CD4-positive, alpha-beta T cell treated with Interleukin-10 for 1 hour (primary cell): ENCODE measurements at places on chromosomes 4 and X.
A peak's percentile ranks its signal among the peaks of the same experiment; 100 is the strongest.

DNA sequence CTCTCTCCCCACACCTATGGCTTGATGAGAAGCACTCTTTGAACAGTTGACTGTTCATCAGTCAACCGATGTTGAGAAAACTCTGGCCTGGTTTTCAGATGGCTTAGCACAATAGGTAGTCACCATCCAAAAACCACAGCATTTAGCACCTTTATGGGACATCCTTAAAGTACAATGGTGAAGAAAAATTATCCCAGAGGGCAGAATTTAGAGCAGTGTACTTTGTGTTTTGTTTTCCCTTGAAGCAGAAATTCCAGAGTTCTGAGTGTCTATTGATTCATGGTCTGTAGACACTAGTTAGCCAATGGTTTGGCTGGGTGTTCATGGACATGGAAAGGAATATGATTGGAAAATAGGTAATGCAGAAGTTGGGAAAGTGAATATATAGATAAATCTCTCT lies 487.0 kb downstream of the PDHA2 start:
- no peak for DNase-seq

GRCh38 chr4:128221586-128221985 lies 66.0 kb downstream of the PGRMC2 start:
- DNase-seq, result no peak

- no peak for DNase-seq
Observed at GRCh38 chr4:186485561-186486062, 69.8 kb downstream of the MTNR1A start.

DNA sequence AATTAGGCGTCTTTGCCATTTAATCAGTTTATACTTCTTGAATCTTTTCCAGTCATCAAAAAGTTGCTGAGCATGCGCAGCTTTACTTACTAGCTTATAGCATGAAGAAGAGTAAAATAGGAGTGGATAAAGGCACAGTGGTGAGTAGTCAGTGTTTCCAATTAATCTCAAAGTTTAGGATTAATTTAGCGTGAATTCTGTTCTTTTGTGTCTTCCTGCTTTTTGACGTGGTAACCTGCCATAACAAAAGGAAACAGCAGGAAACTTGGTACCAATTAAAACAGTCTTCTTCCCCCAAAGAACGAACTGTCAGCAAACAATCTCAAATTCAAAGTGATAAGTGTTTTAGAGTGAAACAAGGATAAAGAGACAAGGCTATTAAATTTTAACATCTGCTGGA lies 61.9 kb downstream of the TET2 start:
- DNase-seq, result no peak

- no peak for DNase-seq
Observed at GRCh38 chr4:56705966-56706365, 24.9 kb upstream of the HOPX start.

GRCh38 chr4:5114950-5115349 lies 63.7 kb downstream of the STK32B start:
- DNase-seq, result no peak

DNA sequence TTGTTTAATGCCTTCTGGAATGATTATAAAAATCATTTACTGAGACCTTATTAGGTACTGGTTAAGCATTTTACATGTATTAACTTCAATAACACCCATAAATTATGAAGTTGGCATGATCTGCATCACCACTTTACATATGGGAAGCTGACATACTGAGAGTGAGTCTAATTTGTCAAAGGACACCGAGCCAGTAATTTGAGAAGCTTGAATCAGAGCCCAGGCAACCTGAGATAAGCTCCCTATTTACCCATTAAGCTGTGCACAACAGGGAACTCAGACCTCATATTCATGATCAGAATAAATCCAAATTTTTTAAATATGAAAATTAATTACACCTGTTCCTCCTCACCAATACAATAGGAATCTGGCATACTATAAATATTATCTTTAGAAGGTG lies 247.9 kb upstream of the EPHA5 start:
- no peak for DNase-seq

DNA sequence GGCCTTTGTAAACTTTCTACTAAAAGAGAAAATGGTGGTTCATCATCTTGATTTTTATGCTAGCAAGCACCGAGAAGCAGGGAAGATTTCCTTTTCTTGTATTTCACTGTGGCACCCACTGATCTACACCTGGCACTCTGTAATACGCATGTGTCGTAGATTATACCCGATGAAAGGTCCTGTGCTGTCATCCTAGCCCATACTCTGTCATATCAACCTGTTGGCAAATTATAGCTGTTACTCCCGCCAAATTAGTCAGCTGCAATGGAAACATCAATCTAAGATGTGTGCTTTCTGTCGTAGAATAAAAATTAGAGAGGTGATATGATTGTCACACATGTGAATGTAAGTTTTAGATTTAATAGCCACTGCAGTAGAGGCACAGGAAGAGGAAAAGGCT lies 263.4 kb upstream of the PITX2 start:
- no peak for DNase-seq

- DNase-seq, result no peak
Observed at GRCh38 chr4:52643785-52644244, 15.3 kb downstream of the USP46 start.

GRCh38 chrX:70022616-70023015 lies 27.1 kb downstream of the AWAT2 start:
- DNase-seq, result no peak

GRCh38 chr4:26859762-26860156 lies 882 bp upstream of the STIM2 start:
- DNase-seq, result no peak

- no peak for DNase-seq
Observed at GRCh38 chr4:86091201-86091600, 268.7 kb downstream of the MAPK10 start.

DNA sequence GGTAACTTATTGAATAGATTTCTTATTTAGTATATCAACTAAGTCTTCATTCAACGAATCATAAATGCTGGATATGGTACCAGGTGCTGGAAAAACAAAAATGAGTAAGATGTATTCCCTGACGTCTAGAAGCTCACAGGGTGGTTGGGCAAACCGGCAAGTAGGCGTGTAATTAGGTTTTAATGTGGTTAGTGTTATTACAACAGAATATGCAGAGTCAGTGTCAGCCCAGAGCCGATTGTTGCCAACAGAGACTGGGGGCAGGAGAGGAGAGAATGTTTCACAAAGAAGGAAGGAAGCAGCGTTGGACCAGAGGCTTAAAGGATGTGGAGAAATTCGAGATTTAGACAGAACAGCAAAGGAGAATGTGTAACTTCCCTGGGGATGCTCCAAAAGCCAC lies 111.7 kb downstream of the TENM3 start:
- no peak for DNase-seq

- no peak for DNase-seq
Observed at GRCh38 chrX:81996166-81996565, 794.3 kb downstream of the SH3BGRL start.

GRCh38 chr4:20678400-20678799 lies 21.9 kb upstream of the PACRGL start:
- no peak for DNase-seq

GRCh38 chr4:124862261-124862660 lies 149.7 kb upstream of the ANKRD50 start:
- no peak for DNase-seq

GRCh38 chr4:168506014-168506413 lies 9.2 kb downstream of the PALLD start:
- DNase-seq, result no peak

DNA sequence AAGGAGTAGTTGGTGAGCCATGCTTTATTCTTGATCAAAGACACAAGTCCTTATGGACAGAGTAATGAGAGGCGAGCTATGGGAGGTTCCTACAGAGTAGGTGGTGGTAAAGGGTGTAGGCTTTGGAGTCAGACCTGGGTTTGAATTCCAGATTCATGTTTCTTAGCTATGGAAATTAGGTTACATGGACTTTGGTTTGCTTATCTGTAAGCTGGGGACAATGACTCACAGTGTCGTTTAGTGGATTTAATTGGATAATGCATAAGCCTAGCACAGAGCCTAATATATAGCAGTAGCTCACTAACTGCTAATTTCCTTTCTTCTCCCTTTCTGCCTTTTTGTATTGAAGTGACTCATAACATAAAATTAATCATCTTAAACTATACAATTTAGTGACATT lies 5.0 kb upstream of the TRPC5 start:
- no peak for DNase-seq

DNA sequence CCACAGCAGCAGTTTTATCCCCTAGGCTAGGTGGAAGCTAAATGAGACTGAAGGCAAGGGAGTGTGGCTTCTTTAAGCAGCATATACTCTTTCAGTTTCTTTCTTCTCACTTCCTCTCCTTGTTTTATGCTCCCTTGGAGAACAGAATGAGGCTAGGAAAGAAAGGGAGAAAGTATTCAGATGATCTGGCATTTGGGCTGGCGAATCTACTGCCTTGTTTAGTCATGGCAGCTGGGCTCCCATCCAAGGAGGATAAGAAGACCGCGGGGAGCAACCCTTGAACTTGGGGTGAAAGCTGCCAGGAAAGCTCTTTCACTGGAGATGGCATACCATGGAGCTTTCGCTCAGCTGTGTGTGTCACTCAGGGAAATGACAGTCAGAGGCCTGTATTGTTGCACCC lies 72.1 kb downstream of the ARHGEF38 start:
- DNase-seq, result no peak

GRCh38 chrX:12548746-12549145 lies 242.5 kb upstream of the PRPS2 start:
- DNase-seq, result no peak

DNA sequence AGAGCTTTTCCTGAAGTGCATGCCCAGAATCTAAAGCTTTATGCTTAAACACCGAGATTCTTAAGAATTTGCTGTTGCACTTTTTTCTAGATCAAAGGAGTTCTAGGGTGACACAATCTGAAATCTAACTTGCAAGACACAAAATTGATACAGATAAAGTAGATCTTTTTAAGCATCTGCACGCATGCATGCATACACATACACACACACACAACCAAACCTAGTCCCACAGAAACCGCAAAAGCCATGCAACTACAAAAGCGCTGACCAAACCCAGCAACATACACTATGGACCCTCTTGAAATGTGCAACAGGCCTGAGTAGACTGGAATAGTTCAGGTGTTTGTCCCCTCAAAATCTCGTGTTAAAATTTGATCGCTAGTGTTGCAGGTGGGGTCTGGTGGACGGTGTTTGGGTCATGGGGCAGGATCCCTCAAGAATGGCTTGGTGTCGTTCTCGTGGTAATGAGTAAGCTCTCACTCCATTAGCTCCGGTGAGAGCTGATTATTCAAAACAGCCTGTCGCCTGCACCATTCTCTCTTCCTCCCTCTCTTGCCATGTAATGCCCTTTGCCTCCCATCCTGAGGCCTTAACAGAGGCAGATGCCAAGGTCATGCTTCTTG lies 52.7 kb downstream of the IRF2 start:
- peak; percentile 16 for DNase-seq

DNA sequence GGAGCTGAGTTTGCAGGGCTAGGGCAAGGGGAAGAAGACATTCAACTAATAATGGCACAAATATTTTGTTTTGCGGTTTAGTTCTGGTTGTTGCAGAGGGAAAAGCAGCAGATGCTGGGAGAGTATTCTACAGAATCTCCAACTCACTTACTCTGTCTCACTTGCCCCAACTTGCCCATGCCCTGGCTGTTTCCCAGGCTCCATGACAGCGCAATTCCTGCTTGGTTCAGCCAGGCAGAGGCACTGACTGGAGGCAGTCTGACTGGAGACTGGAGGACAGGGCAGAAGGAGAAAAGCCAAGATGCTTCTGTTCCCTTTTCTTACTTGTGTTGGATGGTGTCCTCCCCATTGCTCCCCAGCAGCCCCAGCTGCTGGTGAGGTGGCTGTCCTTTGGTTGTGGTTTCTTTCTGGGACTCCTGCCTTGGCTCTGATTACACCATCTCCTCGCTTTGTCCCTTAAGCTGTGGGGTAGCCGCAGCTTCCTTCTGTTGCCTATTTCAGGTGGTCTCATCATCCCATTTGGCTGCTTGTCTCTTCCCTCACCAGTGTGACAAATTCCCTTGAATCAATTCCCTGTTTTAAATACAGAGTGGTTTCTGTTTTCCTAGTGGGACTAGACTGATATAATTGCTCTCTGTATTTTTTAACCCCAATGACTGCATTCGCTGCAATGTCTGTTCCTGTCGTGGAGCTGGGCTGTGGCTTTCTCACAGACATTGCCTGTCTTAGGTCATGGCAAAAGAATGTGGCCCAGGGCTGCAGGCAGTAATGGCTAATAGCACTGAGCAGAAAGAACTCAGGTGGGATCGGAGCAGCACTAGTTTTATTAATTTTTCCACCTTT lies 24.2 kb upstream of the RASL11B start:
- DNase-seq, result no peak

DNA sequence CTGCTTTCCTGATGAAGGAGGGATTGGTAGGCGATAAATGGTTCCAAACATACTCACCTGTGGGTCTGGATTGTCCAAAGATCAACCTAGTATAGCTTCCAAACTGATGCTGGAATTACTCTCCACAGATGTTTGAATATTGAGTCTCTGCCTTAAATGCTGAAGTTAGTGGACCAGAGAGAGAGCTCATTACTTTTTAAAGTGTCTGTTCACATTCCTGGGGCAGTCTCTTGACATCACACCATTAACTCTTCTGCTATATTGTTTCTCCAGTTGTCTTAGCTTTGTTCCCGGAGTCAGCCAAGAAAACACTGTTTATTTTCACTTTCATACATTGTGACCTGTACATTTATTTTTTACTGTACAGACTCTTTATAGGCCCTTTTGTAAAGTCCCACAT lies 35.4 kb downstream of the ARHGEF38 start:
- DNase-seq, result no peak

DNA sequence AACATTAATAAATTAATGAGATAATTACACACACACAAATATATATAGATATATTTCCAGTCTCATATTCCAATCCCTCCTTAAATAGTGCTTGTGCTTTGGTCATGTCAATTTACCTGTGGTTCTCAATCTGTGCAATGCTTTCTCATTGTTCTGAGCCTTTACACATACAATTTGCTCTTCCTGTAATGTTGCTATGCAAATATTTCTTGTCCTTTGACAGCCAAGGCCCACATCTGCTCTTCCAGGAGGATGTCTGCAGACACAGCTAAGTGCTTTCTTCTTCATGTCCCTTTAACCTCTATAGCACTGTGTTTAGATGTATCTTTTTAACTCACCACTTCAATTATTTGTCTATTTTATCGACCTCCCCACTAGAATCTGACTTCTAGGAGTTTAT lies 67.3 kb upstream of the RAPGEF2 start:
- no peak for DNase-seq

- DNase-seq, result no peak
Observed at GRCh38 chr4:181150191-181150590, 1093.0 kb upstream of the TENM3 start.

DNA sequence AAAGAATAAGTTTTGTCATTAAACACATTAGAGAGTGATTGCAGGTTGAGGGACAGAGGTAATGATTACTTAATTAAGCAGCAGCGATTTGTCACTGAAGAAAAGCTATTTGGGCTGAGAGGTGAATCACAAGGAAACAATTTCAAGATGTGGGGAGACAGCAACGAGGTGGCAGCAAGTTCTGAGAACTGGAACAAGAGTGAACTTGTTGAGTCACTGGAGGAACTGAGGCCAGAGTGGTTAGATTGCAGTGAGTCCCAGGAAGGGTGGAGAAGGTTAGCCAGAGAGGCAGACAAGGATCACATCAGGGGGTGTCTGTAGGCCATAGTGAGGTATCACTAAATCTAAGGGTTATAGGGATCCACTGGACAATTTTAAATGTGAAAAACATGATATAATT lies 57.9 kb upstream of the TMPRSS11A start:
- no peak for DNase-seq
